ENCODE measurements at places on chromosomes 6 and 20.

DNA sequence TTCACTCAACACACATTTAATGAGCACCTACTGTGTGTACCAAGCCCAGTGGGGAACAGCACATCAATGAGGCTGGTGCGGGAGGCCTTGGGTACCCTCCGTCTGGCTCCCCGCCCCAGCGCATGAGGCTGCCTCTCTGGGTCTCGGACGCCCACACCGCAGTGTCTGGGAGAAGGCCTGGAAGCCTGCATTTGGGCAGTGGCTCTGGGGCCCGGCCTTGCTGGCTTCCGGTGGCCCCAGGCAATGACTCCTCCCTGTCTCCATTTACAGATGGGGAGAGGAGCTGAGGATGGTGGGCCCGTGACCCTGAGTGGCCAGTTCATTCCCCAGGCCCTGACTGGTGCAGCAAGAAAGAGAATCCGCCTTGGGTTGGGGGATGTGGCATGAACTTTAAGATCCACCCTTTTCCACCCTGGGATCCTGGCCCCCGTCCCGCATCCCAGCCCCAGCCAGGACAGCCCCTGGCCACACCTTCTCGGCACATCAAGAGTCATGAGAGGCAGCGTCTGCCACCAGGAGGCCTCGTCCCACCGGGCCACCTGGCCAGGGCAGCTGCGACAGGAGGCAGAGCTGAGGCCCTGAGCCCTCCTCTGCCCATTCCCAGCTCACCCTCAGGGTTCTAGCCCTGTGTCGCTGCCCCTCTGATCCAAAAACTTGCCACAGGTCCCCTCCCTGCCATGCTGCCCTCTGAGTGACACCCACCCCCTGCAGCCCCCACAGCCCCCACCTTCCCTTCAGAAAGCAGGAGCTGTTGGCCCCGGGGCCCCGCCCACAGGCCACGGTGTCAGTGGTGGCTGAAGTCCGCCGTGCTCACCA lies 17.5 kb upstream of the MRGBP start:
- no peak for DNase-seq

DNA sequence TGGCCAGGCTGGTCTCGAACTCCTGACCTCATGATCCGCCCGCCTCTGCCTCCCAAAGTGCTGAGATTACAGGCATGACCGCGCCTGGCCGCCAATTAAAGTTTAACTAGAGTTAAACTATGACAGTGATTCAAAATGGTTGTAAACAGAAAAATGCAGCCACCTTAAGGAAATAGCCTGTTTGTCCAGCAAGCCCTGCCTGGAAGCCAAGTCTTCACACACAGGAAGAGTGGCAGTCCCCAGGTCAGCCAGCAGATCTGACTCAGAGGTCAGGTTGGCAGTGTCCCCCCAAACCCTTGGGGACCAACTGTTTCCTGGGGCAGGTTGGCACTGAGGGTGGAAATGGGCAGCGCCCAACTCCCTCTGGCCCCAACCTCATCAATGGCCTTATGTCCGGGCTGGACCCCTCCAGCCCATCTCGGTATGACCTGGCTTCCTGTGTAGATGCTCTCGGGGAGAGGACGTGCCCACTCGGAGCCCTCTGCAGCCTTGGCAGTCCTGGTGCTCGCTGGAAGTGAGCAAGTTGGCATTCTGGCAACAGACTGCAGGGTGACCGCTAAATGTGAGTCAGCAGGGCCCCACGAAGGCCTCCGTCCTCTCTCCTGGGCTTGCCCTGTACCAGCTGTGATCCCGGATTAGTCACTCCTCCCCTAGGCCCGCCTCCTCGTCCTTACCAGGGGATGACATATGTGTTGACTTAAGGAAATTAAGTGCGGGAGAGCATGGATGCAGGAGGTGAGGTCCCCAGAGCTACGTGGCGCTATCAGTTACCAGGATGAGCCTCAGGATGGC lies 9.7 kb upstream of the HSP90AB1 start:
- peak; percentile 78 for DNase-seq

DNA sequence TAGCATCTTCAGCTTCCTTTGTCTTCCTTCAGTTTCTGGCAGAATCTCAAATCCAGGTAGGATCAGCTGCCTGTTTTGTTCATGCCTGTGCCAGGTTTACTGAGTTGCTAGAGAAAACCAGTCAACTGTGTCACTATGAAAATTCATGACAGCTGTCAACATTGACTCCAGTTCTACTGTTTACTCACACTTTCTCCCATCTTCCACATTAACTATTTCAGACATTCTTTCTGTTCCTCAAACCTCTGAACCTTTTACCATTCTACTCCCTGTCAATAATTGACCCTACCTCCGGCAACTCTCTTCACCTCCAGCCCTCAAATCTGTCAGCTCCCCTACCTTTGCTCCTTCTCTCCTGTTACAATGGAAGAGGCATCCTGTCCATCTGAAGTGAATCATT lies 8.5 kb downstream of the ENPP4 start:
- DNase-seq: peak; percentile 19

- peak; percentile 80 for DNase-seq
Observed at GRCh38 chr20:10433623-10434466, at the start of gene MKKS. MKKS (minus strand) TSS chr20:10434222; CDS start chr20:10413514, 20,708 bp downstream.
